ENCODE measurements at places on chromosomes 12 and 14.

DNA sequence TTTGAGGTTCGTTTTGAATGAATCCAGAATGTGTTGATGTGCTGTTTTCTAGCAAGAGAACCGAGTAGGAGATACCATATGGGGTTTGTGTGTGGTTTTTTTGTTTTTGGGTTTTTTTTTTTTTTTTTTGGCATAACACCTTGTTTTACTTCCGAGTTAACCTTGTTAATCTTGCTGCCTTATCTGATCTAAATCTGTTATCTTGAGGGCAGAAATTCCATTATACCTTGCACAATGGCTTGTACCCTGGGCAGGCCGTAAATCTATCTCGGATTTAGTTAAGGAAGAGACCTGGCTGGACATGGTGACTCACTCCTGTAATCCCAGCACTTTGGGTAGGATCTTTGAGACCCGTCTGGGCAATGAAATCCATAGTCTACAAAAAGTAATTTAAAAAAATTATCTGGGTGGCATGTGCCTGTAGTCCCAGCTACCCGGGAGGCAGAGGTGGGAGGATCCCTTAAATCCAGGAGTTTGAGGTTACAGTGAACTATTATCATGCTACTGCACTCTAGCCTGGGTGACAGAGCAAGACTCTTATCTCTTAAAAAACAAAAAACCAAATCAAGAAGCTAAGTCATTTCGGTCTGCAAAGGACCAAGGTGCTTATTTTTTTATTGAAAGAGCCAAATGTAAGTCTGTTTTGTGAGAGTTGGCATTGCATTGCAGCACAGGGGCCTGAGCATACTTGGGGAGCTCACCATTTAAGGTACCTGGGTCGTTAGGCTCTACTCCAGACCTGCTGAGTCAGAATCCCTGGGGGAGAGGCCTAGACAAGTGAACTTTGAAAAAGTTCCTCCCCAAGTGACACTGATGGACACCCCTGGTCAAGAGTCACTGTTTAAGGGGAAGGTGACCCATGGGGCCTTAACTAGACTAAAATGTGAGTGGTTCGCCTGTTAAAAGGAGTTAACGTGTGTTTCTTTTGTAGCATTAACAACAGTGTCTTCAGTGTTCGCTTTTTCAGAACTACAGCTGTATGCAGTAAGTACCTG lies 6.7 kb downstream of the DLST start:
- DNase-seq, result no peak

- DNase-seq, result no peak
These were observed 85.7 kb downstream of the BORCS5 start for GRCh38 chr12:12442548-12443071.

DNA sequence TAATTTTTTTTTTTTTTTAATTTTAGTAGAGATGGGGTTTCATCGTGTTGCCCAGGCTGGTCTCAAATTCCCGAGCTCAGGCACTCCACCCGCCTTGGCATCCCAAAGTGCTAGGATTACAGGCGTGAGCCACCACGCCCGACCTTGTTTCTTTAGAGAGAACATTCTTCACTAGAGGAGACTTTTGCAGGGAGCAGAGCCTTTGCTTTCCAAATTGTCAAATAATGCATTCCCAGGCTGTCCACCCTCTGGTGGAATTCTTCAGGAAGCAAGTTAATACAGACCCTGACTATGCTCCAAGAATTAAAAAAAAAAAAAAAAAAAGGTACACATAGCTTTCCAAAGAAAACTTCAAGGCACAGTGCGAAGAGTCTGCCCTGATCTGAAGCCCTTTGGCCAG lies 6.8 kb downstream of the ALDH1L2 start:
- no peak for DNase-seq

DNA sequence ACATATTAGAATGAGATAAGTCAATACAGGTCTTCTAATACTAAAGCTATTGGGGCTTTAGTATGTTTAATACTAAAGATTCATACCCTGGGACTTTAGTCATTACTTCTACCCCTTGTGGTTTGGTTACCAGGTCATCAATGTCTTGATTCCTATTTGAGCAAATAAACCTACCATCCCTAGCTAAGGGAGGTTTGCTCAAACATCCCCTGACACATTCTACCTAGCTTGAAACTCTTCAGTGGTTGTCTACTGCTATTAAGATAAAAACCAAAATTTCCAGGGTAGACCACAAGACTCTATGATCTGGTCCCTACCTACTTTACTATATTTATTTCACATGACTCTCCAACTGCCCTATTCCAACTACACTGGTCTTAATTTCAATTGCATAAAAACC lies 7.3 kb upstream of the C2CD5 start:
- no peak for DNase-seq

- no peak for DNase-seq
These were observed 161.9 kb upstream of the RASSF8 start for GRCh38 chr12:25796523-25797000.

GRCh38 chr12:104669851-104670337 lies 213.1 kb downstream of the CHST11 start:
- DNase-seq, result no peak

GRCh38 chr14:90545382-90545781 lies 148.6 kb downstream of the CALM1 start:
- no peak for DNase-seq

Data from H9 (cell line).